ENCODE measurements at places on chromosomes 5 and 9.

- no peak for DNase-seq
These were observed 9.4 kb upstream of the MAMDC2 start for GRCh38 chr9:70034271-70034711.

- no peak for DNase-seq
These were observed 123.8 kb downstream of the DROSHA start for GRCh38 chr5:31407921-31408693.

DNA sequence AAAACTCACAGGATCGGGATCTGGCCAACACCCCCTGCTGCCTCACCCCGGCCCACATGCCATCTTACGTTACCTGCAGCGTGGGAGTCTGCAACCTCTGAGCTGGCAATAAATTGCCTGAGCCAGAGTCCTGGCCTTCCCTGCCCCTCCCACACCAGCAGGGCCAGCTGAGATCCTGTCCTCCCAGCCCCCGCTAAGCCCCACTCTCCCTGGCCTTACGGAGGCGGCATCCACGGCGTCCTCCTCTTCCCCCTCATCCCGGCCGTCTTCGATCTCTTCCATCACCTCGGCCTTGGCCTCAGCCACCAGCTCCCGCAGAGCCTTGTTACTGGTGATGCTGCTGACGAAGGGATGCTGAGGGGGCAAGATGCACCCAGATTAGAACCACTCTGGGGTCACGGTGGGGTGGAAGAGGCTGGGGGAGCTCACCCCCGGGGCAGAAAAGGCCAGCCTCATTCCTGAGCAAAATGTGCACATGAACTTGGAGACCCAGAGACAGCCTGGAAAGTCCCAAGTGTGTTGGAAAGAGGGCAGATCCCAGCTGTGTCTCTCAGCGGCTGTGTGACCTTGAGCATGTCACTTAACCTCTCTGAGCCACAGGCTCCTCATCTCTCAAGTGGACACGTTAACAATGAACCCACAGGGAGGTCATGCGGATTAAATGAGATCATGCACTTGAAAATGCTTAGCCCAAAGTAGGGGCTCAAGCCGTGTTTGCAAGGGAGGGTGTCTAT lies 89.9 kb upstream of the FBXW11 start:
- DNase-seq: no peak

DNA sequence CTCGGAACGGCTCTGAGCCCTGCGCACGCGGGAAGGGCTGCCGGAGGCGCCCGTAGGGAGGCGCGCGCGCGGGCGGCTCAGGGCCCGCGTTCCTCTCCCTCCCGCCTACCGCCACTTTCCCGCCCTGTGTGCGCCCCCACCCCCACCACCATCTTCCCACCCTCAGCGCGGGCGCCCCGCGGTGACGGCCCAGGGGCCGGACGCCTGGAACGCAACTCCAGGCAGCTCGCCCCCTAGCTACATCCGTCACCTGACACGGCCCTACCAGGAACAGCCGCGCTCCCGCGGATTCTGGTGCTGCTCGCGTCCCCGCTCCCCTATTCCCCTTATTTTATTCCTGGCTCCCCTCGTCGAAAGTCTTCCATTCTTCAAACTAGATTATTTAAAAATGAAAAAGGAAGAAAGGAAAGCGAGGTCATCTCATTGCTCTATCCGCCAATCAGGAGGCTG lies at the start of gene CDKN2B-AS1:
Gene CDKN2B-AS1 (plus strand): TSS at position 236 of the 450 bp plus-strand sequence.
- no peak for DNase-seq
